CD4-positive, alpha-beta T cell treated with Interleukin-4 for 1 hour (primary cell): ENCODE measurements at places on chromosomes 13 and 19.

- no peak for DNase-seq
These were observed 394.3 kb downstream of the FOXO1 start for GRCh38 chr13:40271931-40272775.

- no peak for DNase-seq
These were observed 249.1 kb downstream of the GPC5 start for GRCh38 chr13:91647361-91647990.

- no peak for DNase-seq
These were observed 69.7 kb downstream of the SLC7A1 start for GRCh38 chr13:29525757-29526156.

DNA sequence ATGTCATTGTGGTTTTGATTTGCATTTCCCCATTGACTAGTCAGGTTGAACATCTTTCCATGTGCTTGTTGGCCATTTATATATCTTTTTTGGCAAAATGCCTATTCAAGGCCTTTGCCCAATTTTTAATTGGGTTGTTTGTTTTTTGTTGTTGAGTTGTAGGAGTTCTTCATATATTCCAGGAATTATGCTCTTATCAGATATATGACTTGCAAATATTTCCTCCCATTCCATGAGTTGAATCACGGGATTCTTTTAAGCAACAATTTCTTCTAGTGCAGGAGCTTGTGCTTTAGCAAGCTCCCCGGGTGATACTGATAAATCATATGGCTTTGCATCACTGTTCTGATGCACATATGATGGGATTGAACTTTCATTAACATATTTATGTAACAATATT lies 47.0 kb upstream of the FLT1 start:
- DNase-seq = no peak

- DNase-seq = no peak
These were observed 13.3 kb downstream of the CCL25 start for GRCh38 chr19:8065875-8066261.
